Activated CD4-positive, CD25-positive, alpha-beta regulatory T cell (primary cell): ENCODE measurements at places on chromosomes 6 and 20.

DNA sequence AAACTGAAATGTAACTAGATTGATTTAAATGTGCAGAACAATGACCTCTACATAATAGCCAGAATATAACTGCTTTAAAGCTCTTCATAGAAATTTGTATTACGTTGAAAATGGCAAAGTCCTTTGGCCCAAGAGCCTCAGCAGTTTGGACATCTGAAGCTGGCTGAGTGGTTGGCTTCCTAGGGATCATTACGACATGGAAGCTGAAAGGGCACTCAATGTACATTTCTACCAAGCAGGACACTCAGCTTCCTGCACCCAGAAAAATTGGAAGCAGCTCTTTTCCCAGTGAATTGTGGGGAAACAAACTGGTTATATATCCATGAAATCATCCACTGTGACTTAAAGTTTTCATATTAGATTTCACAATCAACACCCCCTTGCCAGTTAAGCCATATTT is 40.2 kb upstream of the TNFRSF21 start:
- DNase-seq = no peak

DNA sequence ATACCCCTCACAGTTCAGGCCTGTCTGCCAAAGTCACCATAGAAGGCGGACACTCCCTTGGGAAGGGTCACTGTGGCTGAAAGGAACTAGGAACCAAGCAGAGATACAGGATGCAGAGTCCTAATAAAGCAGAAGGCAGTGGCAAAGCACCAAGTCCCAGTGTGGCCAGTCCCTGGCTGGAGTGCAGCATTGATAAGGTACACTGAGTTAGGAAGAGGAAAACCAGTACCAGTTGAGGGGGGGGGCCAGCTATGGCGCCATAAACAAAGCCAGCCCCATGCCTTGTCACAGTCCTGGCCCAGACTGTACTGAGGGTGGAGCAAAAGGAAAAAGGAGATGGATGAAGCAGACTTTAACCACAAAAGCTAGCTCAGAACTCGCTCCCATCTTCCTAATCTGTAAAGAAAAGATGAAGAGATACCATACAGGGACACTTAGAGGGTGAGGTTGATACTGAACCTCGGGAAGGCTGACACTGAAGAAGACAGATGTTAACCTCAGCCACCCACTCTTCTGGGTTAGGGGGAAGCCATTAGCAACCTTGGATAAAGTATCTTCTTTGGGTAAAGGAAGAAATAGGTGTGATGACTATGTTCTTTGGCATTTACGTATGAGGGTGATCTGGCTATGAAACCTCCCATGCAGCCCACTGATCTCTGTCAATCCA is 7.8 kb downstream of the ABHD12 start:
- no peak for DNase-seq

GRCh38 chr6:87340230-87340629 is 4.4 kb upstream of the C6orf163 start:
- DNase-seq = no peak

DNA sequence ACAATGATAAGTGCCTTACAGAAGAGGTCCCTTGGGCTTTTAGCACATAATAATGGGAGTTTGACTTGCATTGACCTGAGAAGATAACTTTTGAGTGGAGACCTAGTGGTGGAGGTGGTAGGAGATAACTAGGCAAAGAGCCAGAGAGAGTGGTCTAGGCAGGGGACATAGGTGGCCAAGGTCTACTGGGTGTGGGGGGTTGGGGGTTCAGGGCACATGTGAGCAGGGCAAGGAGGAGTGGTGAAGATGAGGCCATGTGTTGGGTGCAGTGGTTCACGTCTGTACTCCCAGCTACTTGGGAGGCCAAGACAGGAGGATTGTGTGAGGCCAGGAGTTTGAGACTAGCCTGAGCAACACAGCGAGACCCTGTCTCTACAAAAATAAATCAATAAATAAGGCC is 74.3 kb upstream of the CTNNBL1 start:
- DNase-seq = no peak

DNA sequence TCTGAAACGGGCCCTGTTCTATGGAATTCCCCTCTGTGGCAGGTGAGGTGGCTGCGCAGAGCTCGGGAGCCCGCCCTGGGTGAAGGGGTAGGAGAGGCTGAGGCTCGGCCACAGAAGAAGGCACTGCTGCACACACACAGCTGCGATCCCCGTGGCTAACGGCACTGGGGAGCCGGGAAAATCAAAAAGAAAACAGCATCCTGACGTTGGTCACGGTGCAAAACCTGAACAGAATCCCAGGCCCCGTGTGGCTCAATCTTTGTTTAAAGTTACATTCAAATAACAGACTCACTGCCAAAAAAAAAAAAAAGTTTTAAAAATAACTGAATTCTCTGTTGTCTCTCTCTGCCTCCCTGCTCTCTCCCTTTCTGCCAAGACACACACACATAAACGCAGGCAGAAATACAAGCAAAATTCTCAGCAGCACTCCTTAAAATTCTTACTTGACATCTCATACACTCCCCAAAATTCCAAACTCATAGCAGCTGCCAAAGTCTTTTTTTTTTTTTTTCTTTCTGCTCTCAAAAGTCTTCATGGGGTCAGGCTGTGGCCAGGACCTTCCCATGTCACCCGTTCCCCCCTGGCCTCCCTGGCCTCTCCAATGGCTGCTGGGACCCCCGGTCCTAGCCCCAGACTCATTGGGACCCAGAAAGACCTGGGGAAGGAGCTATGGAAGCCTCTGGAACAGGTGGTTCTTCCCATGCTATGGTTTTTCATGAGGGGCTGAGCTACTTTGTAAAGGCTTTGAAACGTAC is 248.8 kb downstream of the TTLL2 start:
- DNase-seq = no peak

- DNase-seq = no peak
Observed at GRCh38 chr6:43873806-43874714, 104.0 kb downstream of the VEGFA start.

GRCh38 chr20:37901654-37902503 is 1.0 kb upstream of the VSTM2L start:
- DNase-seq = no peak

- DNase-seq = no peak
Observed at GRCh38 chr6:41331401-41332150, 3.8 kb upstream of the NCR2 start.

DNA sequence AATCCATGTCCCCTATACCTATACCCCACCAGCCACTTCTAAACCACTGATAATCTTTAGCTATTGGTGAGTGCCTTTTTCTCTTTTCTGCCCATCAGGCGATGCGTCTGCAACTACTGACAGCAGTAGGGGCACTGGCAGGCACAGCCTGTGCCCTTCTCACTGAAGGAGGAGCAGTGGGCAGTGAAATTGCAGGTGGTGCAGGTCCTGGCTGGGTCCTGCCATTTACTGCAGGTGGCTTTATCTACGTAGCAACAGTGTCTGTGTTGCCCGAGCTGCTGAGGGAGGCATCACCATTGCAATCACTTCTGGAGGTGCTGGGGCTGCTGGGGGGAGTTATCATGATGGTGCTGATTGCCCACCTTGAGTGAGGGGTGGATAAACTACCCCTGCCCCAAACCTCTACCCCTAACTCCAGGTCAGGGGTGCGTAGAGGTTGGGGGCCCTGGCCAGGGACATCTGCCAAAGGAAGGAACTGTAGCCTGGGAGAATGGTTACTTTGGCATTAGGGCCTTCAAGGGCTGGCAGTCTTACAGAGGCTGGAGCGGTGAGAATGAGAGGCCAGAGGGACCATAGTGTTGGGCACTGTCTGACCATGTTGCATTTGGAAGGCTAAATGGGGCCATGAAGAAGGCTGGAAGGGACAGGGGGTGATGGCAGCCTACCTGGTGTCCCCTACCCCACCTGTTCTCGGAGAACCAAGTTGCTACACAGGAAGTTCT is 851 bp upstream of the HSD17B8 start:
- no peak for DNase-seq

GRCh38 chr20:15700147-15700765 is 873.0 kb downstream of the KIF16B start:
- no peak for DNase-seq

GRCh38 chr6:20328266-20328923 is 73.3 kb upstream of the E2F3 start:
- no peak for DNase-seq

DNA sequence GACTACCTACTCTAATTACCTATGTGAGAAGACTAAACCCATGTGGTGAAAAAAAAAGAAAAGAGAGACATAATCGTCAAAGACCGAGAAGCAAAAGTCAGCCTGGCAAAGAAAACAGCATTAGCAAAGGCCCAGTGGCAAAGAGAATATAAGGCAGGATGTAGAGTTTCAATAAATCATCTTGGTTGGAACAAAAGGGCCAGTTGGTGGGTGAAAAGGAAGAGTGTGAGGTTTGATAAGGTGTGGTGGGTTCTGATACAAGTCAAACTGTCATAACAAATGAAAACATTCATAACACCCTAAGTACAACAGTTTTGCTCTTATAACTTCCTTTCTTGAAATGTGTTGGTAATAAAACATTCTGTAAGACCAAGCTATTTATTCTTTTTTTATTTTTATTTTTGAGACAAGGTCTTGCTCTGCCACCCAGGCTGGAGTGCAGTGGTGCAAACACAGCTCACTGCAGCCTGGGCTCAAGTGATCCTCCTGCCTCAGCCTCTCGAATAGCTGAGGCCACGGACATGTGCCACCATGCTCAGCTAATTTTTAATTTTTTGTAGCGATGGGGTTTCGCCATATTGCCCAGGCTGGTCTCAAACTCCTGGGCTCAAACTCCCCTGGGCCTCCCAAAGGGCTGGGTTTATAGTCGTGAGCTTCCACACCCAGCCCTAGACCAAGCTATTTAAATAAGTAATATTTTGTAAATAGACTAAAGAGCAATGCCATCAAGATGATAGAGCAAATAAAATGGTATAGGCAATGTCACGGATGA is 18.9 kb upstream of the GTF3C6 start:
- no peak for DNase-seq

GRCh38 chr6:140063021-140063399 is 688.6 kb upstream of the CITED2 start:
- DNase-seq = no peak

DNA sequence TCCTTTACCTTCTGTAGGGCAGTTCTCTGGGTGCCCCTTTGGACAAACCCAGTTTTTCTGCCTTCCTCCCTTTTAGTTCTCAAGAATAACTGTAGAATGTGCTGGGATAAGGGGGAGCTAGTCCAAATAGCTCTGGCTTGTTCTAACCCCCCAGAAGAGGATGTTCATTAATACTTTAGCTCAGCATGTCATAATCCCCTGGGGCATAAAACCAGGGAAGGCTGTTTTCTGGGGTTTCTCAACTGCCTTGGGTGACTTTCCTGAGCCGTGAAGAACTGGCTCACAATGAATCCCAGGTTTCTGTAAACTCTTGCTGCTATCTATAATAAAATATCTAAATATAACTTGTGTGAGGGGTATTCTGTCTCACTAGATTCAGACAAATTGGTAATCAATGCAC is 44.5 kb upstream of the RNF217 start:
- no peak for DNase-seq

DNA sequence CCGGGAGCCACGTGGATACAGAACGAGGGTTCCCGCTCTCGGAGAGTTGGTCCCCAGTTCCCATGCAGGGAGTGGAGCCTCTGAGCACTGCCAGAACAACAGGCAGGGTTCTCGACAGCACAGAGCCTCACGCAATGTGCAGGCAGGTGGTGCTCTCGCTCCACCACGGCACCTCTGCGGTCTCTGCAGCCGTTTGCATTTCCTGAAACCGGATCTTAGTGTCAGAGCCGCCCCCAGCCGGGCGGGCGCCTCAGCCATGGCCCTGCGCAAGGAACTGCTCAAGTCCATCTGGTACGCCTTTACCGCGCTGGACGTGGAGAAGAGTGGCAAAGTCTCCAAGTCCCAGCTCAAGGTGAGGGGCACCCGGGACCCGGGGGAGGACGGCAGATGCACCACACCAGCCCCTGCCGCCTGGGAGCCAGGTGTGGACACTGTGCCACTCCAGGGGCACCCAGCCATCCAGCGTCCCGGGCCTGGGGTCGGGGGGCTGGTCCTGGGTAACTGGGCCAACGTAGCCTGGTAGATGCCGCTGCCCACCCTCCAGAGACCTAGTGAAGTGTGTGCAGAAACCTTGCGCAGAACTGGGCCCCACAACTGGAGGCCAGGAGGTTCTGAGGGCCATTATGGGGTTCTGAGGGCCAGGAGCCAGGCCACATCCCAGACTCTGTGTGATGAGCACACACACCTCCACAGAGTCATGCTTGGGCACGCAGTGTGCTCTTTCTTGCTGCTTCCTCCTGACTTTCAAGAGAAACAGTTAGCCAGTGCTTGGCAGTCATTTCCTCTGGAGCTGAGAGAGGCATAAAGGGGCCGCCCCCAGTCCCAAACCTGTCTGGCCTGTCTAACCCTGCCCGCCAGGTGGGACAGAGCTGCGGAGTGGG is at the start of gene DEF6:
Gene DEF6 (plus strand): TSS at position 218 of the 881 bp plus-strand sequence. CDS start 39 bp downstream, at position 257.
- DNase-seq = peak; percentile 69

- no peak for DNase-seq
Observed at GRCh38 chr20:8530022-8530421, 398.0 kb downstream of the PLCB1 start.
